ENCODE measurements at places on chromosomes 12 and 14.

GRCh38 chr14:76277586-76278130 is 98.3 kb upstream of the ESRRB start:
- DNase-seq: no peak

GRCh38 chr14:69238883-69239282 is 21.1 kb upstream of the GALNT16 start:
- no peak for DNase-seq

- no peak for DNase-seq
These were observed 328.9 kb downstream of the TMTC2 start for GRCh38 chr12:83015390-83016217.

GRCh38 chr14:64680714-64681065 is 23.5 kb upstream of the PLEKHG3 start:
- DNase-seq: no peak

- no peak for DNase-seq
These were observed 446.0 kb downstream of the PDZRN4 start for GRCh38 chr12:41634091-41634490.

DNA sequence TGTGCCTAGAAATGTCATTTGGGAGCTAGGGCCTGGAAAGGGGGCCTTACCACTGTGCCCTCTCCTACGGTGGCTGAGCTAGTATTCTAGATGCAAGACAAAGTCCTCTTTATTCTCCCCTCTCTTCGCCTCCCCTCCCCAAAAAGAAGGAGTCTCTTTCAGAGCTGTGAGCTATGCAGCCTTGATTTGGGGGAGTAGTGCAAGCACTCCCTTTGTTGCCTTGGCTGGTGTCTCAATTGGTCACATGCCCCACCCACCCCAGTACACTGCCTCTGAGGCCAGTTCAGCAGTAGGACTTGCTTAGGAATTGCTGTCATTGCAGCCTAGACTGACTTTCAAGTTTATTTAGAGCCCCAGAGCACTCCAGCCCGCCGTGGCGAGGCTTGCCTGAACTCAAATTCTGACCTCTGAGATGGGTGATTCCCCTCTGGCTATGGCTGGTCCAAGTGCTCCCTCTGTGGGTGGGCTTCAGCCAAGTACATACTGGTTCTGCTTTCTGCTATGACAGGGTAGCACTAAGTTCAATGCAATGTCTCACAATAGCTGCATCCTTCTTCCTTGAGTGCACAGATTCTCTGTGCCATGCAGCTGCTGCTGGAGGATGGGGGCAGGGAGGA is 37.0 kb upstream of the FBXO33 start:
- no peak for DNase-seq

DNA sequence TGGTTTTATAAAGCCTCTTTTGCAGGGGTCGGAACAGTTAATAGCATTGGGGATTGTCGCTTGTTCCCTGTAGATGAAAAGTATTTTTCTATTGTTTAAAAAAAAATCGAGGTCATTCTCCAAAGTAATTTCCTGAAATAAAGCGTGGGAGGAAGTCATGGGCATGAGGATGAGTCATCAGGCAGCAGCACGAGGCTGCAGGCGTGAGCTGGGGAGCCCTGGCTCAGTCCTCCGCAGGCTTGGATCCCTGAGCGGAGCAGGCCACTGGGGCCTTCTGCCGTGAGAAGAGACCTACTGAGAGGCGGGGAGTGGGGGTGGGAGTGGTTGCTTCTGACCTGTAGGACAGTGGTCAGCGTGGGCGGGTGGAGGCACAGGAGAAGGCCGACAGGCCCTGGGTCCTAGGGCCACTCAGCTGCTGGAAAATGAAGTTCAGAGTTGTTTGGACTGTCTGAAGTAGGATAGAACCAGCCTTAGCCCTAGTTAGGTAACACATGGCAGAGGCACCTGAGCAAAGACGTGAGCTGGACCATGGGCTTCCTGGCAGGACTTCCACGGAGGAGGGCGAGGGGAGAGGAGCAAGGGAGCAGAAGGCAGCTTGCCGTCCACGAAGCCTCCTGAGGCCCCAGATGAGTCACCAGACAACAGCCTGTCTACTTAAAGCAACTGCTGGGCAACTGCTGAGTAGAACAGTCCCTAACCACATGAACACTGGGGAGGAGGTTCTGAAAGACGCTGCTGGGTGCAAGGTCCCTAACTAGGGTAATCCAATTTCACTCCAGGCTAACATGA is 21.1 kb upstream of the LGALS3 start:
- no peak for DNase-seq

Data from mesothelial cell of epicardium (in vitro differentiated cells).